IMR-90 (cell line): ENCODE measurements at places on chromosomes 3 and 15. TPM values are rescaled to one million over a fixed set of nuclear protein-coding genes. Genes with fewer than 3 reads are reported as not detected.

The CCDC191 gene
- 0.75 and 1.1 TPM in 2 replicates for polyA plus RNA-seq

The CORO2B gene
- polyA plus RNA-seq = 39.3 and 43.2 TPM in 2 replicates

The STXBP5L gene
- polyA plus RNA-seq = not detected in 2 replicates

The PRKAR2A gene
- 10.2 and 11.3 TPM in 2 replicates for polyA plus RNA-seq

The KNL1 gene
- 2.2 and 3.1 TPM in 2 replicates for polyA plus RNA-seq

The CERS3 gene
- polyA plus RNA-seq = not detected in 2 replicates

The SH2D7 gene
- polyA plus RNA-seq = not detected in 2 replicates

The FMN1 gene
- 6.4 and 7.3 TPM in 2 replicates for polyA plus RNA-seq

The ADIPOQ gene
- polyA plus RNA-seq = not detected in 2 replicates

The GABRA5 gene
- 4.0 and 4.3 TPM in 2 replicates for polyA plus RNA-seq

DNA sequence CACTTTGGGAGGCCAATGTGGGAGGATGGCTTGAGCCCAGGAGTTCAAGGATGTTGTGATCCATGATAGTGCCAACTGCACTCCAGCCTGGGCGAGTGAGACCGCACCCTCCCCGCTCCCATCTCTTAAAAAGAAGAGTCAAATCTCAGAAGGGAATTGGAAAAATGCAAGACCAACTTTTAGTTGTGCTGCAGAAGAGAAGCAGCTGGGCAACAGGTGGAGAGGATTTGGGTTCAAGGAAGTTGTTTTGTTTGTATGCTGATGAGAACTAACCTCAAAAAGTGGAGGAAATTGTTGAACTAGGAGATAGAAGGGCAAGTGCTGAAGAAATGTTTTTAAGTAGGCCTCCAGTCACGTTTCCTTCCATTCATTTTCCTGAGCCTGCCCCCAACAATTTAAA lies 12.8 kb upstream of the PDCD7 start:
- DNase-seq = no peak

DNA sequence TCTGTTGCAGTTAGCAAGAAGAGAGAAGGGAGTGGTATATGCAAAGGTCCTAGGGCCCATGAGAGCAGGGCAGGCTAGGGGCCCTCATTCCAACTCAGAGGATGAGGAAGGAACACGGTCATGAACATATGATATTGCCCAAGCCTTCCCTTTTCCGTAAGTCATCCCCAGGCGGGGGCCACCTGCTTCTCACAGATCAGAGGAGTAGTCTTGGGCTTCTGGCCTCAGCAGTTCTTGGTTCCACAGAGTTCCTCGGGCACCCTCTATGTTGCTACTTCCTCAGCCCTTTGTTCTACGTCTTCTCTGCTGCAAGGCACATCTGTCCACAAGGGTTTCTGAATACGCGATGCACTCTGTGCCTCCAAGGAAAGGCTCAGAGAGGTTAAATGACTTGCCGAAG lies 25.3 kb downstream of the EPHB3 start:
- no peak for DNase-seq

DNA sequence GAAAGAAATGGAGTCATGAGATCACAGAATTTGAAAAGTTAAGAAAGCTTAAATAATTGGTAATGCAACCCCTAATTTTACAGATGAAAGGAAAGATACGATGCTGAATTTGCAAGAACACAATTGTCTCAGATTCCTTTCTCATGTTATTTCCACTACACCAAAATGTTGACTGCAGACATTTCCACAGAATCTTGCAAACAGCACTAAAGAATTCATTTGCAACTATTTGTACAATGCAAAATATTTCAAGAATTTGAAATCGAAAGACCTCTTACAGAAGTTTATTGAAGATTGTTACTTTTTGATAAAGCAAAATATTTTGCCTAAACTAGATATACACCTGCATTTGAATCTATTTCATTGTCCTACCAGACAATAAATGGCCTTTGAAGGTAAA lies 194.1 kb upstream of the KCNMB2 start:
- DNase-seq = no peak

DNA sequence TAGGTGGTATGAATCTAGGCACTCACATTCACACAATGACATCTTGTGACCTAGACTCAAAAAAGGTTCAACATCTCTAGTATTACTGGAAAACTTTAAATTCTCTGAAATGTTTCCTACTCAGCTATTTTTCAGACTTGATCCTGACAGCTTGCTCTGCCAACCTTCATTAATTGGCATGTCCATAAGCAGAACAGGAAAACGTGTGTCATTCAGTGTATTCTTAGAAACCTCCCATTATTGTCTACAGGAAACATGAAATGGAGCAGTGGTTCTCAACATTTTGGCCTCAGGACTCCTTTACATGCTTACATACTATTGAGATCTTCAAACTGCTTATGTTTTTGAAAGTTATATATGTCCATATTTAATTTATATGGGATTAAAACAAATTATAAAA lies 363.2 kb downstream of the NAALADL2 start:
- no peak for DNase-seq

DNA sequence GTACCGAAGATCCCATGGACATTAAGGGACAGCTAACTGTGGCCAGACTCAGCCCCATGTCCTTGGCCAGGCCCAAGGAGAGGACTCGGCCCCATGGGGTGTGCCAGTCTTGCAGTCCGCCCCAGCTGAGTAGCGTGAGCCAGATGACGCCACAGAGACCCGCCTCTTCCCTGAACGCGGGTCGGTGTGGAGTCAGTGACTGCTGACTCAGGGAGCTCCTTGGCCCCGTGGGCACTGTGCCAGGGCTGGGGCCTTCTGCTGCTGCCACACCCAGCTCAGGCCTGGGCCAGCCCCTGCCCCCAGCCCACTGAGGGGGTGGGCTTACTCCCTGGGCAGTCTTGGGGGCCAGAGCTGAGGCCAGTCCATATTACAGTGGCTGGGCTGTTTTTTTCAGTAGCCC lies 52.8 kb downstream of the PLXNA1 start:
- DNase-seq = peak; percentile 77

DNA sequence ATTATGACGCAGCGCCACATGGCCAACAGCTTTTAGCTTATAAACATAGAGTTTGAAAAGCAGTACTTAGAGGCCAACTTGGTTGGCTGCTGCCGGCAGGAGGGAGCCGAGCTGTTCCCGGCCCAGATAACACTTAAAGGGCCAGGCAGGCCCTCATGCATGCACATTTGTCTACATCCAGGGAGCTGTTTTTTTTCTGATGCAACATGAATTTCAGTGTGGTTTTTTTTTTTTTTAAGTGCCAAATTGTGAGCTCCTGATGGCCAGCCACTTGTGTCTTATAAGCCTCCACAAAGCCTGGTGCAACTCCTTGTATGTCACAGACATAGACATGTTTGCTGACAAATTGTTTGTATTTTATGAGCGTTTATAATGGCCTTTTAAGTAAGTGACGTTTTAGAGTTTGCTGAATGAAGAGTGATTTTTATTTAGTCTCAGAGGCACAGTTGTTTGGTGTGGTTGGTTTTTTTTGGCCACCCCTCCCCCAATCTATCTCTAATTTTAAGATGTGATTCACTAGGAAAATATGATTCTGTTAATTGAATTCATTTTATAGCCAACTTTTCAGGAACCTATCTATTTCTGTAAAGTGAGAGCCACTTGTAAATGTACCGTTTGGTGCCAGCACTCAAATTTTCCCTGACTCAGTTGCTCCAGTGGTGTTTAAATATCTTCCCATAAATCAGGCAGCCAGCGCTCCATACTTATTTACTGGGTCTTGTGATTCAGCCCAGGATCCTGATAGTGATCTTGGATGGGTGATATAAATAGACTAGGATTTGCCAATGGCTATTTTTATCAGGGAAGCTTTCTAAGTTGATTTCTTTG lies 134.3 kb downstream of the VGLL4 start:
- DNase-seq = peak; percentile 96

- no peak for DNase-seq
Measured at GRCh38 chr3:122916580-122916979, 111.0 kb downstream of the SEMA5B start.

DNA sequence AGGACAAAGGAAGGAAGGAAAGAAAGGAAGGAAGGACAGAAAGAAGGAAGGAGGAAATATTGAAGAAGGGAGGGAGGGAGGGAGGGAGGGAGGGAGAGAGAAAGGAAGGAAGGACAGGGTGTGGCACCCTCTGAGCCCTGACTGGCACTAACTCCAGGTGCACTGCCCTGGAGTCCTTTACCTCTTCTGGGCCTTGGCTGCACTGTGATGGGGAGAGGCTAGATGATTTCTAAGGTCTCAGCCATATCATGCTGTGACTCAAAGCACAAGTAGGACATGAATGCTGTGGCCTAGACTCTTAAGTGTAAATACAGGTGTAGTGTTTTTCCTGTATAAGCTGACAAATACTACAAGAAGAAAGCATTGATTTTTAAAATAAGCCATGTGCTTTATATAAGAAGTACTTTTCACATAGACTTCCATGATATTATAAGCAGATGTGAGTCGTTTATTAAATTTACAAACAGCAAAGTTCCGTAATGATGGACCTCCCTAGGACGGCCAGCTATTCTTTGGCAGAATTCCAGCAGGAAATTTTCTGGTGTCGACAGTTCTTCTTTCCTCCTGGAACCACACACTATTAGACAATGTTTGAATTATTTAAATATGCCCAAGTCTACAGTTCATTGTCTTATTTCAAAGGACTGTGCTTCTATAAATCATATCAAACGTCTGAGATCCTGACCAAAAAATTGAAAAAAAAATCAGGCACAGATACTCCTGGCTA lies 213.8 kb upstream of the C2CD4B start:
- DNase-seq = no peak

DNA sequence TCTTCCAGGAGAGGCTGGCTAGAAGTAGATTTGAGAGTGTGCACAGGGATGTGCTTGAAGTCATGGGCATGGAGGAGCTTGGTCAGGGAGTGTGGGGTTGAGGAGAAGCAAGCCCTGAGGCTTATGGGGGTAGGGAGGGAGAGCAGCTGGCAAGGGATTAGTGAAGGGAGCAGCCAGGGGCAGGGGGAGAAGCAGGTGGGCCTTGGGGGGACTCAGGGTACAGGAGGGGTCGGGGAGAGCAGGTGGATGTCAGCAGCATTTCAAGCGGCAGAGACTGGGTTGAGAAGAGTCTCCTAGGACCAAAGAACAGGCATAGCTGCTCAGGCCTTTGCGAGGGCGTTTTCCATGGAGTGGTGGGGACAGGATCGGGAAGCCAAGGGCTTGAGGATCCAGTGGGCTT lies 3.4 kb upstream of the LMAN1L start:
- DNase-seq = no peak

GRCh38 chr15:96273317-96274086 lies 57.0 kb upstream of the NR2F2 start:
- peak; percentile 100 for DNase-seq

DNA sequence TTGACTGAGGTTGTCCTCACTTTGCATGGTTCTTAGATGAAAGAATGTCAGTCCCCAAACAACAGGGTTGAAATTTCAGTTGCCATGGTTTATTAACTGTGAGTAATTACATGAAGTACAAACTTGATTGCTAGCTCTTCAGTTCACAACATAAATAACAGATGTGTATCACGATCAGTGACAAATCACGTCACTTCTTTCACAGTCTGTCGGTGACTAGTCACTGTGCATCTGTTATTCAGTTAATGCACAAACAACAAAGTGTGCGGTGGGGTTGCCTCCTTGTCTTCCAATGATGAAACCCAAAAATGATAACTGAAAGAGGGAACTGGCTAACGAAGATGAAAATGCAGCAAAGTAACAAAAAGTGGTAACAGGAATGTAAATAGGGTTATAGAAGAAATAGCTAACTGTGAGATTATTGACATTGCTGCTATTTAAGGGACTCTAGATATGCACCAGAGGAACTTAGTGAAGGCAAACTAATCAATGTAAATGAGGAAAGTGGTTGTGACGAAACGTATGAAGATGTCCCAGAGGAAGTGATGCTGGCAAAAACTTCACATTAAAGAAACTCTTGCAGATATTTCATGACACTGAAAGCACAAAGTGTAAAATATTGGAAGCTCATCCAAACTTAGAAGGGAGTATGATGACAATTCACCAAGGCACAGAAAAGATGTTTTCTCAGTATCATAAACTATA lies 159.3 kb downstream of the WDR76 start:
- no peak for DNase-seq

DNA sequence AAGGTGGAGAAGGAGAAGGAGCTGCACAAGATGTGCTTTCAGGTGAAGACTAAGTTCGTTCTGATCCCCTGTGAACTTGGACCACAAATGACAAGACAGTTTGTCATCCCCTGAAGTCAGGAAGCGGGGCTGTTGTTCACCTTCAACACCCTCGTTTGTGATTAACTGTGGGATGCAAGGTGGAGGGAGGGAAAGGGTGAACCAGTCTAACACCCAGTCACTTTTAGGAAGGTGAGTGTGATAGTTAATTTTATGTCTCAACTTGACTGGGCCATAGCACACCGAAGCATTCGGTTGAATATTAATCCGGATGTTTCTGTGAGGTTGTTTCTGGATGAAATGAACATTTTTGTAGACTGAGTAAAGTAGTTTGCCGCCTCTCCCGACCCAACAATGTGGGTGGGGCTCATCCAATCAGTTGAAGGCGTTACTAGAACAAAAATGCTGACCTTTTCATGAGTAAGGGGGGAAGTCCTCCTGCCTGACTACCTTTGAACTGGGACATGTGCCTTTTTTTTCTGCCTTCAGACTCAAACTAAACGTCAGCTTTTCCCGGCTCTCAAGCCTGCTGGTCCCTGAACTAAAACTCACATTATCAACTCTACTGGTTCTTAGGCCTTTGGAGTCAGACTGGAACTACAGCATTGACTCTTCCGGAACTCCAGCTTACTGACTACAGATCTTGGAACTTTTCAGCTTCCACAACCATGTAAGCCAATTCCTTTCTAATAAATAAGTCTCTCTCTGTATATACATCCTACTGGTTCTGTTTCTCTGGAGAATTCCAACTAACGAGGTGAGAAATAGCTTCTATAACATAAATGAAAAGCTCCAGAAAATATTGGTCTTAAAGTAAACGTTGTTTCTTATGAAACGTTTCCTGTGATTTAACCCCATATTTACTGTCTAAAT lies 264.0 kb upstream of the SLITRK3 start:
- DNase-seq = peak; percentile 23

- peak; percentile 47 for DNase-seq
Measured at GRCh38 chr15:95995375-95996168, 334.9 kb upstream of the NR2F2 start.

GRCh38 chr3:161549261-161549660 lies 52.7 kb downstream of the OTOL1 start:
- no peak for DNase-seq

- peak; percentile 84 for DNase-seq
Measured at GRCh38 chr15:33278816-33279612, 31.8 kb upstream of the RYR3 start.

GRCh38 chr3:175521406-175521805 lies 662.3 kb downstream of the NAALADL2 start:
- no peak for DNase-seq

DNA sequence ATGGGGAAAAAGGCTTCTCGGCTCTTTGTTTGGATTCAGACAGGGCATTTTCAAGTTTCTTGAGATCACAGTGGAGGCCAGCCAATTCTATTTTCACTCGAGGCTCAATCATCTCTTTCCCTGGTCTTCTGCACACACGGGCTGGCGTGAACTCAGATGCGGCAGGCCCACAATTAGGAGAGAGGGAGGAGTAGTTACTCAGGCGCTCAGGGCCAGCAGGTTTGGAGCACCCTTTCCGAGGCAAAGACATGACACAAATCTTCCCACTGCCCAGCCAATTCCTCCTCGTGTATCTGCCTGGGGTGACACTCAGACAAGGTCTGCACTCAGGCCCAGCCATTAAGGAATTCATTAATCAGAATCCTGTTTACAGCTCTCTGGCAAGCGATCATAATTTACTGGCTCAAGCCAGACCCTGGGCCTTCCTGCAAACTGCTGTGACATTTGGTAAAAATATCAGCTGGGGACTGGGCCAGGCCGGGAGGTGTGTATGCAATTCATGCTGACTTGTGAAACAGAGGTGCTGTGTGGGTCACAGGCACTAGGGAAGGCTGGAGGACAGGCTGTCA lies 68.1 kb upstream of the TLE3 start:
- DNase-seq = no peak

- no peak for DNase-seq
Measured at GRCh38 chr3:62462104-62462762, 88.9 kb upstream of the FEZF2 start.

- DNase-seq = peak; percentile 29
Measured at GRCh38 chr15:35397027-35397426, 148.9 kb downstream of the DPH6 start.
